Neural progenitor cell (in vitro differentiated cells): ENCODE measurements at places on chromosomes 1 and 21.

- no peak for DNase-seq
These were observed 119.1 kb downstream of the ERG start for GRCh38 chr21:38379147-38379546.

- no peak for DNase-seq
These were observed 80.3 kb downstream of the RGL1 start for GRCh38 chr1:183885142-183885735.

GRCh38 chr1:214351551-214352277, 70.8 kb downstream of the SMYD2 start:
- no peak for DNase-seq

GRCh38 chr1:39272027-39272797, 67.7 kb downstream of the MACF1 start:
- DNase-seq = no peak

DNA sequence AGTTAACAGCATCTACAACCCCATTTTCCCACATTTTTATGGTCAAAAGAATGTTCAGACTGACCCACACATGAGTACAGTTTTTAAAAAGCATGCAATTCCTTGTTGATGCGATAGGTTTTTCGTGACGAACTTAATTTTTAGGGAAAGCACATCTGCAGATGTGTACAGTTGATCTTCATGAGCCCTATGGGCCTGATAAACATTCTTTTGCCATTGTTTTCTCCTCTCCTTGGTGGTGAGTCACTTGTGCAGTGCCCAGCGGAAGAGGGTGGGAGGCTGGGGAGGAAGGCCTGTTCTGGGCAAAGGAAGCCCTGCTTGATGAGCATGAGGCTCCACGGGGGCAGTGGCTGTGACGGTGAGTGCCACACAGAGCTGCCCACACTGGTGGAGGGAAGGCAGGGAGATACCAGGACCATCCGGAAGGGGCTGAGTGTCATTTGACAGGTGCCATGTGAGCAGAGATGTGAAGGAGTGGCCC, 5.3 kb downstream of the ARF1 start:
- DNase-seq = no peak

GRCh38 chr1:17632541-17633184, 93.2 kb downstream of the ARHGEF10L start:
- no peak for DNase-seq

DNA sequence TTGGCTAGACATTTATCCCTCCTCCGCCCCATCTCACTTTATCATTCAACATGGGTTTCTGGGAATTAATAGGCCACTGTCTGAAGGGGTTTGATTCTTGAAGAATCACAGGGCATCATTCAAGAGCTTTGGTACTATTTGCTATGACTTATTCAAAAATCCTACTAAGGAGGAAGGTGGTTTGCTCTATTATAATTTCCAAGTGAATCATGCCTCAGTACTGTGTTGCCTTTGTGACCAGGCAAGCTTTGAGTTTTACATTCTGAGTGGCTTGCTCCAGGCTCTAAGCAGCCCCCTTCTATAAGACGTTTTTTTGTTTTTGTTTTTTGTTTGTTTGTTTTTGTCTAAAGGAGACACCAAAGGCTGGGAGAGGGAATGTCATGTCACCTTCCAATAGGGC, 2.6 kb downstream of the C1orf21 start:
- no peak for DNase-seq

- no peak for DNase-seq
These were observed 87.3 kb downstream of the BACH1 start for GRCh38 chr21:29385934-29386520.

DNA sequence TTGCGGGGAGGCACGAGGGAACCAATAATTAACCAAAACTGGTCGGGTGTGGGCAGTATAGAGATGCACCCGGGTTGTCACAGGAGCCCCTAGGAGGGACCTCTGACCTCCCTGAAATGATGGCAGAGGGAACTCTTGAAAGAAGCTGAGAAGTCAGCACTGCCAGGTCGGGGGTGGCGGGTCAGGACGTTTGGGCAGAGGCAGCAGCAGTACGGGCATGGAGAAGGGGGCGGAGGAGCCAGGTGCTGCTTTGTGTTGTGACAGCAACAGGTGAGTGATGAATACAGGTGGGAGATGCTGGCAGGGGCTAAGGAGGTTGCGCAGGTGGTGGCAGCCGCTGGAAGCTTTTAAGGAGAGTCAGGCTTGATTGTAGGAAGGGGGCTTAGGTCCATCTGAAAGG, 11.7 kb downstream of the TNFRSF1B start:
- DNase-seq = no peak

DNA sequence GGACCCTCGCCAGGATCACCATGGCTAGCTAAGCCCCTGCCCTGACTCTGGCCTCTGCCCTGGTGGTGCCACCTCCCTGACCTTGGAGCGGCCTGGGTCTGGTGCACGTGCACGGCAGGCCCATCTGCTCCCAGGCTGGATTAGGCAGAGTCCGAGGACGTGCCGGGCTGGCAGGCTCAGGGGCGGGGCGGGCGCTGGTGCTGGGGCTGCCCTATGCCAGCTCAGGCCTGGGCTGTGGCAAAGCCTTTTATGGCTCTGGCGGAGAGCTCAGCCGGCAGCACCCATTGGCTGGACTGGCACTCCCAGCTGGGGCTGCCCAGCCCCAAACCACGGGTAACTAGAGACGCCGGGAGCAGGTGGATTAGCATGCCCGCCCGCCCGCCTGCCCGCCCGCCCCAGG, 17.1 kb upstream of the EDN2 start:
- DNase-seq = no peak

- peak; percentile 72 for DNase-seq
These were observed 9.6 kb upstream of the TNFRSF25 start for GRCh38 chr1:6475381-6476133.

- DNase-seq = no peak
These were observed 97.1 kb downstream of the TRIM11 start for GRCh38 chr1:228309326-228310067.

DNA sequence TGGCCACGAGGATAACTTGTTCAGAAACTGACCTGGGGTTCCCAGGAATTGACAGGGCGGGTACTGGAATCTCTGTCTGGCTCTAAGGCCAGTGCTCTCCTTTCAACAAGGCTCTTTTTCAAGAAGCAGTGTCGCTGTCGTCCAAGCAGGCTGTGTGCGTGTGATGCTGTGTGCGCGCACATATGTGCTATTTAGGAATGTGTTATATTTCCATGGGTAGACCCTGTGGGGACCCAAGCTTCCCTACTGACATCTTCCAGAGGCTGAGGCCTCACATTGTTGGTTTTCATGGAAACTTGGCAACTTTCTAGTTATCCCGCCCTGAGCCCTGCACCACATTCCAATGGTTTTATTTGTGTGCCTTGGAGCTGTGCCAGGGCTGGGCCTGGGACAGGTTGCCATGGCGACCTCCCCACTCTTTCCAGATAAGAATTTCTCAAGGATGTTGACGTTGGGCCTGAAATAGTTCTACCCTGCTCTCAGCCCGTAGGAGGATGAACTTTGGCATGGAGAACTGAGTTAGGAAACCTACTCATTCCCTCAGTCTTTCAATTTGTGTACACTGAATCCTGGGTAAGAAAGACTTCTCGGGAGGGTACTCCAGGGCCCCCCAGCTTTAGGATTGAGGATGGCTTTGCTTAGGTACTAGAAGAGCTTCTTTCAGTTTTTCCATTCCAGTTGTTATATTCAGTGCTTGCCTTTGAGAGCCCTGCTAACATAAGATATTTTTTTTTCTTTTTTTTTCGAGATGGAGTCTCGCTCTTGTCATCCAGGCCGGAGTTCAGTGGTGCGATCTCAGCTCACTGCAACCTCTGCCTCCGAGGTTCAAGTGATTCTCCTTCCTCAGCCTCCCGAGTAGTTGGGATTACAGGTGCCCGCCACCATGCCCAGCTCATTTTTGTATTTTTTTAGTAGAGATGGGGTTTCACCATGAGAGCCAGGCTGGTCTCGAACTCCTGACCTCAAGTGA, 38.8 kb upstream of the SRSF10 start:
- peak; percentile 76 for DNase-seq

DNA sequence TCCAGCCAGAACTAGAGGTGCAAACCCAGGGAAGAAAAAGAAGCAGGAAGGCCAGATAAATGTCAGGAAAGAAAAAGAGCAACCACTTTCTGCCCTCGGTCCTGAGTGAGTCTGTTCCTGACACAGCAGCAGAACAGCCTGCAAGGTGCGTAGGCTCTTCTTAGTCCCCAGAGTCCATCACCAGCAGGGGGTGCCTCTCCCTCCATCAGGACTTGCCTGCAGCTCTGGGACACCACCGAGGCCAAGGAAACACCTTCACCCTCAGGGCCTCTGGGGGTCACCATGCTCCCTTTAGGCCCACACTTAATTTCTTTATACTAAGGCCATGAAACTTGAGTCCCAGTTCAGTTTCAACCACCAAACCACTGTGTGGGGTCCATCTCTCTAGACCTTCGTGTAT, 43.7 kb upstream of the NFASC start:
- peak; percentile 68 for DNase-seq
